Smooth muscle cell of bladder (primary cell): ENCODE measurements at places on chromosomes 11 and 22. TPM values are rescaled to one million over a fixed set of nuclear protein-coding genes. Genes with fewer than 3 reads are reported as not detected.

Gene ZBTB16
- 0.09 and 0.71 TPM in 2 replicates for total RNA-seq

Gene EFCAB6
- total RNA-seq: 2.0 and 2.1 TPM in 2 replicates

Gene SHANK2
- 3.6 and 4.0 TPM in 2 replicates for total RNA-seq

Gene MISFA
- total RNA-seq: 0.18 and 0.71 TPM in 2 replicates

Gene NDUFV1
- total RNA-seq: 167 and 205 TPM in 2 replicates

Gene RFPL3
- total RNA-seq: not detected in 2 replicates

Gene SCGB1A1
- total RNA-seq: not detected in 2 replicates

Gene RTN3
- 52.3 and 54.5 TPM in 2 replicates for total RNA-seq

Gene CNTF
- 1.2 and 1.4 TPM in 2 replicates for total RNA-seq

Gene C11orf42
- total RNA-seq: not detected in 2 replicates

Gene P2RY2
- total RNA-seq: not detected in 2 replicates

Gene ZNF70
- 2.6 and 3.4 TPM in 2 replicates for total RNA-seq

Gene SEPTIN5
- total RNA-seq: 10.0 and 22.6 TPM in 2 replicates

Gene NXPE2
- 0.14 and 1.1 TPM in 2 replicates for total RNA-seq

Gene POU2AF2
- not detected in 2 replicates for total RNA-seq

Gene TMEM191C
- total RNA-seq: 0.71 and 0.74 TPM in 2 replicates

Gene SGSM1
- 0.09 and 0.14 TPM in 2 replicates for total RNA-seq

Gene CLMP
- 123 and 150 TPM in 2 replicates for total RNA-seq

Gene CABP4
- total RNA-seq: not detected in 2 replicates

Gene UPK3A
- total RNA-seq: not detected in 2 replicates

Gene OR4D5
- total RNA-seq: under 0.01 TPM in 1 of 2 replicates, not detected in the other

Gene CSKMT
- total RNA-seq: 7.4 and 7.5 TPM in 2 replicates

Gene RIMBP3C
- 0.14 and 0.18 TPM in 2 replicates for total RNA-seq

Gene KBTBD3
- 4.6 and 4.9 TPM in 2 replicates for total RNA-seq

Gene RAB38
- 1.4 and 1.5 TPM in 2 replicates for total RNA-seq

Gene SLN
- not detected in 2 replicates for total RNA-seq

Gene TRIM48
- not detected in 2 replicates for total RNA-seq

Gene LINC01488
- total RNA-seq: not detected in 2 replicates

Gene DLG2
- 0.85 and 1.6 TPM in 2 replicates for total RNA-seq

Gene ASCL2
- not detected in 2 replicates for total RNA-seq

Gene TMPRSS5
- 0.14 and 0.18 TPM in 2 replicates for total RNA-seq

Gene HTR3B
- not detected in 2 replicates for total RNA-seq

Gene TREH
- total RNA-seq: not detected in 2 replicates

Gene MRGPRX3
- total RNA-seq: not detected in 2 replicates

Gene EHF
- 0.09 and 0.28 TPM in 2 replicates for total RNA-seq

Gene STIM1
- total RNA-seq: 26.7 and 40.2 TPM in 2 replicates

Gene RCE1
- total RNA-seq: 9.5 and 13.2 TPM in 2 replicates

Gene OR51E1
- 0.09 TPM in 1 of 2 replicates, not detected in the other for total RNA-seq

Gene MGAT3
- total RNA-seq: under 0.01 and 0.09 TPM in 2 replicates

Gene TYR
- not detected in 2 replicates for total RNA-seq

Gene CRACR2B
- 0.14 and 0.65 TPM in 2 replicates for total RNA-seq

Gene GGTLC2
- not detected in 2 replicates for total RNA-seq

Gene DKK3
- total RNA-seq: 235 and 371 TPM in 2 replicates

Gene TRIM49
- not detected in 2 replicates for total RNA-seq

Gene OR5AN1
- not detected in 2 replicates for total RNA-seq

Gene OR52I1
- total RNA-seq: not detected in 2 replicates

Gene KCNJ11
- total RNA-seq: not detected in 2 replicates

Gene APOL5
- total RNA-seq: not detected in 2 replicates

Gene RTL10
- 5.7 and 8.0 TPM in 2 replicates for total RNA-seq
